HFFc6 (cell line): ENCODE measurements at places on chromosomes 1 and 21. TPM values are rescaled to one million over a fixed set of nuclear protein-coding genes. Genes with fewer than 3 reads are reported as not detected.
A peak's percentile ranks its signal among the peaks of the same experiment; 100 is the strongest.

DNA sequence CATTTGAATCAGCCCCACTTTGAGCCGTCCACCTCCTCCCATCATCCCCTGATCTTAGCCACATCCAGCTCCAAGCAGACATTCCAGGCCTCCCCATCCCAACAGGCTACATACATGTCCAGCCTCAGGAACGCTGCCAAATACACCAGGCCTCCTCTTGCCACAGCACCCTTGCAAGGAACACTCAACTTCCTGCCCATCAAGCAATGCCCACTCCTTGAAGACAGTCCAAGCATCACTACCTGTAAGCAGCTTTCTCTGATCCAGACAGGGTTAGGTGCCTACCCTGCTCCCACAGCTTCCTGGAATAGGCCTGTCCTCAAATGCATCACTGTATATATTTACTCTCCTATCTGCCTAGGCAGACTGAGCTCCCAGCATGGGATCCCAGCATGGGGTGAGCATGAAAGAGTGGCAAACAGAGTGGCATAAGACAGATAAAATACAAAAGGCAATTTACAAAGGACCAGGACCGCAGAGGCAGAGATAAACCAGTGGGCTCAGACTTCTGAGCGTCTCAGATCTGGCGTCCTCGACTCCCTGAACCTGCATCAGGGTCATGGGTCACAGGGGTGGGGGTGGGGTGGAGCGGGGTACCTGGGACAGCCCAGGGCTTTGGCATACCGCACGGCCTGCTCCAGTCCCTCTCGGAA is 816 bp downstream of the HYI start:
- DNase-seq, result peak; percentile 50

DNA sequence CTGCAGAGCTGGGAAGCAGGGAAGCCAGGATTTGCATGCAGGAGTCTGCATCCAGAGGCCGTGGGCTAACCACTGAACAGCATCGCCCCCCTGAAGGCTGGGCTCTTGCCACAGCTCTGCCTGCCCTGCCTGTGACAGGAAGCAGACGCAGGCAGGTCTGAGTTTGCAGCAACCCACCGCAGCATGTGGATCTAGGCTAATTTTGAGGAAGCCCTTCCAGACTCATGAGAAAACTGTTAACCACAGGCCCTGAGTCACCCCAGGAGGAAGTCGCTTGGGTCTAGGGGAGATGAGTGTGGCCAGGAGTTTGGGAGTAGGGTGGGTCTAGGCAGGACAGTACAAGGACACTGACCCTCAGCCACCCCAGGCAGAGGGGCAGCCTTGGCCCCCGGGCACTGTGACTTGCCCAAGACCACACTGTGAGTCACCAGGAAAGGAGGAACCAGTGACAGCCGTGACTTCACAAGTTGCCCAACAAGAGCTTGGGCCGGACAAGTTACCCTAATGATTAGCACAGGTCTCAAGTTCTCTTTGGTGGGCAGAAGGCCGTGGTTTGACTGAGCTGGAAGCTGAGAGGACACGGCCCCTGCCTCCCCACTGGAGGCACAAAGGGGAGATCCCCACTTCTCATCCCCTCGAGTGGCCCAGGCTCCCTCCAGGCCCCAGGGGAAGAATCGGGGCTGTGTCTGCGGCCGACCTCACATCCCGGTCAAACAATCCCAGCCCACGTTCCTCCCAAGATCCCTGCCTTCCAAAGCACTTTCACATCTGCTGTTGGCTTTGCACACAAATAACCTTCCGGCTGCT is 826 bp downstream of the LAPTM5 start:
- peak; percentile 82 for DNase-seq

GRCh38 chr1:206705191-206705590 is 20.5 kb downstream of the MAPKAPK2 start:
- peak; percentile 73 for DNase-seq

GRCh38 chr1:30325999-30326398 is 397.4 kb downstream of the MATN1 start:
- no peak for DNase-seq

DNA sequence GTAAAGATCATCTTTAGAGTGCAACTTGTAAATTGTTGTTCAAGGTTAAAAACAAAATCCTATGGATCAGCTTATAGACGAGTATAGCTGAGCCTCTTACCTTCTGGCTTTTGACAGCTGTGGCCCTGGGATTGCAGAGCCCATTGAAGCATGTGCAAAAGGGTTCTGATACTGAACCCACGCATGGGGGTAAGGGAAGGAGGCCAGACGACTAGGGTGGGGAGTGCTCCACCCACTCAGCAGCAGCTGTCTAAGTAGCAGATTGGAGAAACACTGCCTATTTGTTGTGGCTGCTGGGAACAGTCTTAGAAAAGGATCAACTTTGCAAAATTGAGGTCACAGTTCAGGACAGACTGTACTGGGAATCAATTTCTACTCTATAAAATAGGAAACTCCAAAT is 16.1 kb downstream of the CD101 start:
- no peak for DNase-seq

GRCh38 chr1:165452336-165453130 is 7.6 kb upstream of the RXRG start:
- no peak for DNase-seq

GRCh38 chr1:62144238-62144831 is 50.3 kb upstream of the L1TD1 start:
- peak; percentile 54 for DNase-seq

- no peak for DNase-seq
Measured at GRCh38 chr1:200991097-200991614, 32.4 kb downstream of the KIF21B start.

DNA sequence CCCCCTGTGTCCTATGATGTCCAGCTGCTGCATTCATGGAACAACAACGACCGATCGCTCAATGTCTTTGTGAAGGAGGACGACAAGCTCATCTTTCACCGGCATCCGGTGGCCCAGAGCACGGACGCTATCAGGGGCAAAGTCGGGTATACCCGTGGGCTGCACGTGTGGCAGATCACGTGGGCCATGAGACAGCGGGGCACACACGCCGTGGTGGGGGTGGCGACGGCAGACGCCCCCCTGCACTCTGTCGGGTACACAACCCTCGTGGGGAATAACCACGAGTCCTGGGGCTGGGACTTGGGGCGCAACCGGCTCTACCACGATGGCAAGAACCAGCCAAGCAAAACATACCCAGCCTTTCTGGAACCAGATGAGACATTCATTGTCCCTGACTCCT is 63.3 kb downstream of the SPSB1 start:
- DNase-seq, result no peak

- no peak for DNase-seq
Measured at GRCh38 chr1:44025816-44026215, 5.4 kb downstream of the SLC6A9 start.

GRCh38 chr21:14488672-14489204 is 57.4 kb downstream of the SAMSN1 start:
- DNase-seq, result no peak

- no peak for DNase-seq
Measured at GRCh38 chr1:200051620-200052019, 24.1 kb downstream of the NR5A2 start.

DNA sequence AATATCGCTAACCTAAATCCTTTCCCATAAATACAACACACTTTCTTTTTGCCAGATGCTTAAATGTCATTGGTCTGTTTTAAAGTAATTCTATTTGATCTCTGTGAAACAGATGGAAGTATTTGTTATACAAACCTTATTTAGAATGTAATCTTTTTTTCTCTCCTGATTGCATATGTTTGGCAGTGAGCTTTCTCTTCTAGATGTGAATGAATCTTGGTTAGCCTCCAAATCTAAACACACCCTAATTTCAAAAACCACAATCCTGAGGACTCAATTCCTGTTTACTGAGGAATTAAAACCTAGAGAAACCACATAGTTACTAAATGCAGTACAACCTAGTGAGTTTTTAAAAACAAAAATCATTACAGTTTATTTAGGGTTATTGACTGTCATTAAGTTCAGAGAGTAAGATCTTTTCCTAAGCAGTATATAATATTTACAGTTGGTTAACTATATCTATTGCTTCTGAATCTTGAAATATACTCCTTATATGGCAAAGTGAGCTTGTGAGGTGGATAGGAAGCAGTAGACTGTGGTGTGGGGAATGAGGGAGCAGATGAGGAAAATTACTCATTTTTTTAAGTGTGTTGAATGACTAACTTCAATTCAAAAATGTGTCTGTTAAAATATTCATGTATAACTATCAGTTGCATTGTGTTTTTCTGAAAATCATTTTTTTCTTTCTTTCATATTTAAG is 218.7 kb downstream of the FMN2 start:
- peak; percentile 75 for DNase-seq

DNA sequence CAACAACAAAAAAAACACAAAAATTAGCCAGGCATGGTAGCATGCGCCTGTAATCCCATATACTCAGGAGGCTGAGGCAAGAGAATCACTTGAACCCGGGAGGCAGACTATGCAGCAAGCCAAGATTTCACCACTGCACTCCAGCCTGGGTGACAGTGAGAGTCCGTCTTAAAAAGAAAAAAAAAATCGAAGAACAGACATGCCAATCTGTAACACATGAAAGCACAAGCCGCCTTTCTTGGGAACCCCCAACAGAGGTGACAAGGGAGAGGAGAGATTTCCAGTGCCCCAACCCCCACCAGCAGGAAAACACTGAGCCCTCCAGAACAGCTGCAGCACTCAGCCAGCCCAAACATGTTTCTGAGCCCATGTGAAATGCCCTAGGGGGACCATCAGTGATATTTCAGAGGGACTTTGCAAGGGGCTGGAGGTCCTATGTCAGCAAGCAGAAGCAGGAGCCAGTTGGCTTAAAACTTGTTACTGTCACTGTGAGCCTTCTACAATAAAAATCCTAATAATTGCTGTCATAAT is 14.2 kb upstream of the EFNA1 start:
- no peak for DNase-seq

DNA sequence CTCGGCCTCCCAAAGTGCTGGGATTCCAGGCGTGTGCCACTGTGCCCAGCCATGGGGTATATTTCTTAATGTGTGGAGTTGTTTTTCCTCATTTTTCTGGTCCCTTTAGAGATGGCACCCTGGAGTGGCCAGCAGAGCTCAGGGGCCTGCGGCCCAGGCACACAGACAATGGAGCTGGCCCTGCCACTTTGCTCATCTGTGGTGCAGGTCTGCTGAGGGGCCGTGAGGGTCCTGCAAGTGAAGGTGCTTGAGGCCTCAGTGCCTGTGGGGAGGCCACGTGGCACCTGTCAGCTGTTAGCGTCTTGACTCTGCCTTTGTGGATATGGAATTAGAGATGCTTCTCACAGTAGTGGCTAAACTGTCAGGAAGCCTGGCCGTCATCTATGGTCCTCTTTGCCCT is 7.5 kb downstream of the COL18A1 start:
- DNase-seq, result no peak

DNA sequence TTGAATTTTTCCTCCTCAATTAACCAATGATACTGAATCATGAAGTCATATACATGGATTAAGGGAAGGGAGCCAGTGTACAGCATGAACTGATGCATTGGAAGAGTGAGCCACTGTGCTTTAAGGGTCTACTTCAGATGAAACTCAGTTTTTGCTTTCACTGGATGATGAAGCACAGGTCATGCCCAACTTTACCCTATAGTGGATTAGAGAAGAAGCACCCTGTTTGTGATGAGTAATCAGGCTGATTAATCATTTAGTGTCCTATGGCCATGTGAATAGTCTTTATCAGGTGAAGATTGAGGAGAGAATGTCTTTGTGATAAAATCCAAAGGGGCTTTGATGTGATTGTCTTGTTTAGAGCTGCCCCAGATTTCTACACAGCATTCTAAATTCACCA is 24.7 kb upstream of the LAMC1 start:
- no peak for DNase-seq

GRCh38 chr1:237931581-237931980 is 40.9 kb upstream of the ZP4 start:
- no peak for DNase-seq

- no peak for DNase-seq
Measured at GRCh38 chr1:3257788-3258187, 188.8 kb downstream of the PRDM16 start.

GRCh38 chr1:235006132-235006721 is 122.4 kb downstream of the TOMM20 start:
- no peak for DNase-seq

GRCh38 chr1:232891071-232891470 is 59.3 kb upstream of the NTPCR start:
- DNase-seq, result no peak

DNA sequence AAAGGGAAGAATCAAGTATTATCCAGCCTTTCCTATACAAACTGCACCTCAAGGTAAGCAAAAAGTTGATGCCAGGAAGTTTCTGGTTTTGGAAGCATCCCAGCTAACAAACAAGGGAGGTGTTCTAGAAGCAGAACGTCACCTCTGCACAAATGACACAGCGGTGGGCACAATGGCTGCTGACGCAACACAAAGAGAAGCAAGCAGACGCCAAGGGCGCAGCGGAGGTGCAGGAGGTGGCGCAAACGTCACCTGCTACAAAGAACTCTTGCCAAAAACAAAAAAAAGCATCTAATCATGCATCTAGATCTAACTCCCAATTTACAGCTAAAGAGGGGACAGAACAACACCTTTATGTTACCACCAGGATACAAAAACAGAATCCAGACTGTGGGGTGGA is 88.5 kb downstream of the NPHP4 start:
- no peak for DNase-seq

- no peak for DNase-seq
Measured at GRCh38 chr1:82464362-82465001, 663.7 kb downstream of the ADGRL2 start.

DNA sequence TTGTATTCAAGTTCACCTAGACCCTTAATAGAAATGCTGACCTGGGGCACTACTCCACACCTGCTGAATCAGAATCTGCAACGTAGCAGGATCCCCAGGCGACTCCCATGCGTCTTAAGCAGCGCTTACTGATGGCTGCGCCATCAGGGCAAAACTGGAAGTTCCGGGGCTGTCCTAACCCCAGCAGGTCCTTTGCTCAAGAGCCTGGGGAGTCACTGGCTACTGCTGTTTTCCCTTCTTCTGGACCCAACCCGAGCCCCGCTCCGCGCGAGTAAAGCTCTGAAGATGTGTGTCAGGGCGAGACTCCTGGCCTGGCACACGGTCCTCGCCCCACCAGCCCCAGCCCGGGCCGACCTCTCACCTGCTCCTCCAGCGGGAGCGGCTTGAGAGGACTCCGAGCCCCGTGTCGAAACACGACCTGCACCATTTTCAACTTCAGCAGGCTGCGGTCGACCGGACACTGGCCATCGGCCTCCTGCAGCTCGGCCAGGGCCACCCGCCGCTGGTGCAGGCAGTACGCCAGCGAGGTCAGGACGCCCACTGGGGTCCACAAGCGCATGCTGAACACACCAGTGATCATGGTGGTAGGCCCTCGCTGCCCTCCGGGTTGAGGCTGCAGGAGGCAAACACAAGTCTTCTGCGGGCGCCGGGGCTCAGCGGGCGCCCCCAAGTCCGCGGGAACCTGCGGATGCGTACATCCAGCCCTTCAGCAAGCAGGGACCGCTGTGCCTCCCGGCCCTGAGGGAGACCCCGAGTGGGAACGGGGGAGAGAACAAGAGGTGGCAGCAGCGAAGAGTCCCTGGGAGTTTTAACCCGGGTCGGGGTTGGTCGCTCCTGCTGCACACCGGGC is 630 bp downstream of the ACP6 start:
- peak; percentile 12 for DNase-seq

- no peak for DNase-seq
Measured at GRCh38 chr21:42142627-42143026, 71.5 kb downstream of the UMODL1 start.

GRCh38 chr1:86110451-86111129 is 46.0 kb downstream of the COL24A1 start:
- no peak for DNase-seq

AVPR1B gene
- not detected in 3 replicates for total RNA-seq

S100A4 gene
- total RNA-seq, result 380 to 814 TPM (median 458 TPM) in 3 replicates

SNX7 gene
- total RNA-seq, result 24.7 to 36.8 TPM (median 27.7 TPM) in 3 replicates

LCE7A gene
- total RNA-seq, result not detected in 3 replicates

KIAA0040 gene
- total RNA-seq, result not detected in 2 replicates

OR14C36 gene
- not detected in 3 replicates for total RNA-seq

BCL10 gene
- 34.6 to 44.3 TPM (median 41.8 TPM) in 3 replicates for total RNA-seq

SUSD4 gene
- 0.61 to 0.69 TPM (median 0.62 TPM) in 3 replicates for total RNA-seq

PTPN22 gene
- total RNA-seq, result 0.72 to 1.2 TPM (median 0.84 TPM) in 3 replicates

DMBX1 gene
- not detected in 3 replicates for total RNA-seq

FCER1G gene
- 0.65 TPM in 1 of 2 replicates, not detected in the other for total RNA-seq
